ENCODE measurements at places on chromosomes 7 and 10.

DNA sequence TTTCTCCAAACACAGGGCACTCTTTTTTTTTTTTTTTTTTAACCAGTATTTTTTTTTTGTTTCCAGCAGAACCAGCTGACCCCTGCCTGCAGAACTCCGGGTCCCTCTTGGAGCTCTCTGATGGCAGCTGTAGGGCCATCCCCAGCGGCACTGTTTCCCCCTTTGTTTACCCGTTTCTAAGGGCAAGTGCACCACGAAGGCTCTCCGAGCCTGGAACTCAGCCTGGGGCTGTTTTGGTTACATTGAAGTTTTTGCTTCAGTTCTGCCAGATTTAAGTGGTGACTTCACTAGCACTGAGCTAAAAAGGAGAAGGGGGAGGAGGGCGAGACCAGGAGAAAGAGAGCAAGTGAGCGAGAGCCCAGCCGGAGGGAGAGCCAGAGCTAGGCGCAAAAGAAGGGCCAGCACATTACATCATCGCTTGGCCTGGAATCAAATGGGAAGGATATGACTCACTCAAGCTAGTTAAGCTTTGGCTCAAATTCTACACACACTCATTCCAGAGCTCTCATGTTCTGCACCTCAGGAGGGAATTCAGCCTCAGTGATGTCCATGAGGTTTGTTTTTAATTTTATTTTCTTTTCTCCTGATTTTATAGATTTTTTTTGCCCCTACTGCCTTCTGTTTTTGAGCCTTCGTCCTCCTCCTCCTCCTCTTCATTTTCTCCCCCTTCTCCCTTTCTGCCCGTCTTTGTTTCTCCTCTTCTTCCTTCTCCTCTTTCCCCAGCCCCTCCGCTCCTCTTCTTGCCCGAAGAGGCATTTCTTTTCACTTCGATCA, 272.3 kb downstream of the TRIL start:
- DNase-seq: no peak

DNA sequence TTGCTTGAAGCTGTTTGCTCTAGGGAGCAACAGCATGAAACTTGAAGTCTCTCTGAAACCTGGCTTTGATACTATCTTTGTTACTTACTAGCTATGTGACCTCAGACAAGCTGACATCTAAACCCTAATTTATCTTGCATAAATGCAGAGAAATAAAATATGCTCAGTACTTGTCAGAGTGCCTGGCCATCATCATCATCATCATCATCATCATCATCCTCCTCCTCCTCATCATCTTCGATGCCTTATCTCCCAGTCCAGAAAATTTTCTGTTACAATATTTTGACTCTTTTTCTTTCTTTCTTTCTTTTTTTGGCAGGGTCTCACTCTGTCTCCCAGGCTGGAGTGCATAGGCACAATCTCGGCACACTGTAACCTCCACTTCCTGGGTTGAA, 34.8 kb upstream of the TAX1BP1 start:
- DNase-seq: no peak

DNA sequence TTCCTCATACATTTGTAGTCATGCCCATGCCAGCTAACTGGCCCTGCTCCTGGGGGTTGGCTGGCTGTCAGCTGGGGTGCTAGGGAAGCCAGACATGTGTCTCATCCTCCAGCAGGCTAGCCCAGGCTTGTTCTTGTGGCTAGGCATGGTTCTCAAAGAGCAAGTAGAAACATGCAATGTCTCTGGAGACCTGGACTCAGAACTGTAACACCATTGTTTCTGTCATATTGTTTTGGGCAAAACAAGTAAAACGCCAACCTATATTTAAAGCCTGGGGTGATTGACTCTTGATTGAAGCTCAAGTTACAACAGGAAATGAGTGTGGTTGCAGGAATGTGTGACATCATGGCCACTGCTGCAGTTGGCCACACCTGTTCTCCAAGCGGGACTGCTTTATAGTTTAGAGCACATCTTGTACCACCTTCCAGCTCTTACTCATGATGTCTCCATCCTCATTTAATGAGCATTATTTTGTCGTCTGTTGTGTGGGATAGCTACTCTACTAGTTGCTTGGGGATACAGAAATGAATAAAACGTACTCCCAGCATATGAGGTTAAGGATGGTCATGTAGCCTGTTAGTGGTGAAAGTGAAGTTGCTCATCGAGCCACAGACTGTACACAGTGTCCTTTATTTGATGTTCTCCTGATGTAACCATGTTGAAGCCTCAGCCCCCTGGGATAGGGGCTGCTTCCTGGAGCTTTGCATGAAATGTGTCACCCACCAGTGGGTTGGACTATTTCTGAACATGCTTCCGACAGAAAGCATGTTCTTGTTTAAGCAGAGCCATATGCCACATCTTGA, 168.4 kb downstream of the SORCS3 start:
- DNase-seq: no peak

GRCh38 chr7:151351967-151352366, 10.4 kb downstream of the NUB1 start:
- peak; percentile 44 for DNase-seq

GRCh38 chr10:97349752-97350513, 15.4 kb upstream of the FRAT2 start:
- DNase-seq: no peak

DNA sequence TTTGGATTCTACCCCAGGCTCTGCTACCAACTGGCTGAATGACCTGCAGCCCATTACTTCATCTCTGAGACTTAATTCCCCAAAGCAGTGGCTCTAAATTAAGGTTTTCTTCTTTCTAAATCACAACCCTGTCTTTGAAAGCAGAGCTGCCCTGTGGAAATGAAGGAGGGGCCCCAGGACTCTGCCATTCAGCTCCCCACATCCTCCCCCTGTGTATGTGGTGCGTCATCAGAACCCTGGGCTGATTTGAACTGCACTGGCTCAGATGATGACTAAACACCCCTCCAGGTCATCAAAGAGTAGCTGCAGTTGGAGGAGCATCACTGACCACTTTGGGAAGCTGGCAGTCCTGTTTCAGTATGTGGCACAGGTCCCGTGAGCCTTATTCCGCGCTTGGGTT, 46.6 kb downstream of the BPGM start:
- no peak for DNase-seq

DNA sequence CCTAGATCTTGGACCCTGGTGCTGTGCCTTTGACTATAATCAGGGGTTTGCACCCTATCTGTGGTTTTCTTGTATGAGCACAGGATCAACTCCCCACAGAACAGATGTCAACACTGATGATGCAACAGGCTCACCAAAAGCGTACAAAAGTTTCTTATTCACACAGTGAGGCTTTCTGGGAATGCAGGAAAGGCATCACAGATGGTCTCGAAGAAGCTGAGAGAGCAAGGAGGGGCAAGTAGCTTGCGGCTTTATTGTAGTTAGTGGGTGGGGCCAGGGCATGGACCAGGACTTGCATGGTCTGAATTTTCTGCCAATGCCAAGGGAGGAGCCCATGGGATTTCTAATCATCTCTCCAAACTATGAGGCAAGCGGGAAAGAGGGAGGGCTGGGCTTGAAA, 46.2 kb downstream of the SEC61G start:
- DNase-seq: no peak

GRCh38 chr10:120458432-120458831, 1.4 kb downstream of the PLPP4 start:
- DNase-seq: no peak

DNA sequence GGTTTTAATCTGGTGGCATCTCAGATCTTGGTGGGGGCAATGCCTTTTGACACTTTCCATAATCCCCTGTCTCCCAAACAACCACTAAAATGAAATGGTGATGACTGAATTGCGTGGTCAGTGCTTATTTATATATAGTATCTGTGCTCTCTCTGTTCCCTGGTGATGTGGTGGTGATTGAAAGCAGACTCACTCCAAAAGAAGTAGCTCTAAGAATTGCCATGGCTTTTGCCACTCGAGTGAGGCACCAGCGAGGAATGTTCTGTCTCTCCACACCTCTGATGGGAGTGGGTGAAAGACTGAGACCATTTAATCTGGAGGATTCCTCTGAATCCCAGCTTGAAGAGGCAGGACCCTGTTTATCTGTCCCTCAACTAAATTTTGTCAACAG, 2.8 kb downstream of the DUSP5 start:
- DNase-seq: no peak

GRCh38 chr10:56547163-56547562, 186.1 kb upstream of the ZWINT start:
- DNase-seq: no peak

- no peak for DNase-seq
Measured at GRCh38 chr10:50291261-50291850, 40.0 kb upstream of the ASAH2 start.

GRCh38 chr7:156554488-156554887, 86.1 kb upstream of the RNF32 start:
- no peak for DNase-seq

DNA sequence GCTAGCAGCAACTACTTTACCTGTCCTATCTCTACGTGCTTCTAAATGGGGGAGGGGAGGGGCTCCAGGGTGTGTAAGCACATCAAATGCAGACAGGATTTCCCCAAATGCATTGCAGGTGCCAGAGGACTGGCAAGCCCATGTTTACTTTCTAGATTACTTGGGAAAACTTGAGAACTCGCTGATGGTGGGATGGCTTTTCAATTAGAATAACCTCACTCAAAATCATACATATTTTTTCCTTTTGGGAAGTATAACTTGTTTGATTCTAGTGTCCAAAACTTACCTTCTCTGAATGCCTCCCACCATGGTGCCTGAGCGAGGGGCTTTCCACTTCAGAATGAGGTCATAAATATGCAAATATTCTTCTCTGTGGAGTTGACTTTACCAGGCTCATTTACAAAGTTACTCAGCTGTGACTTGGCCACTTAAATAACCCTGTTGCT, 191.3 kb upstream of the RHOBTB1 start:
- no peak for DNase-seq

GRCh38 chr10:95278061-95278988, 12.5 kb downstream of the PDLIM1 start:
- DNase-seq: no peak

- DNase-seq: no peak
Measured at GRCh38 chr7:7829667-7830066, 111.3 kb upstream of the RPA3 start.

GRCh38 chr7:2218444-2218785, 14.3 kb downstream of the MAD1L1 start:
- DNase-seq: no peak

DNA sequence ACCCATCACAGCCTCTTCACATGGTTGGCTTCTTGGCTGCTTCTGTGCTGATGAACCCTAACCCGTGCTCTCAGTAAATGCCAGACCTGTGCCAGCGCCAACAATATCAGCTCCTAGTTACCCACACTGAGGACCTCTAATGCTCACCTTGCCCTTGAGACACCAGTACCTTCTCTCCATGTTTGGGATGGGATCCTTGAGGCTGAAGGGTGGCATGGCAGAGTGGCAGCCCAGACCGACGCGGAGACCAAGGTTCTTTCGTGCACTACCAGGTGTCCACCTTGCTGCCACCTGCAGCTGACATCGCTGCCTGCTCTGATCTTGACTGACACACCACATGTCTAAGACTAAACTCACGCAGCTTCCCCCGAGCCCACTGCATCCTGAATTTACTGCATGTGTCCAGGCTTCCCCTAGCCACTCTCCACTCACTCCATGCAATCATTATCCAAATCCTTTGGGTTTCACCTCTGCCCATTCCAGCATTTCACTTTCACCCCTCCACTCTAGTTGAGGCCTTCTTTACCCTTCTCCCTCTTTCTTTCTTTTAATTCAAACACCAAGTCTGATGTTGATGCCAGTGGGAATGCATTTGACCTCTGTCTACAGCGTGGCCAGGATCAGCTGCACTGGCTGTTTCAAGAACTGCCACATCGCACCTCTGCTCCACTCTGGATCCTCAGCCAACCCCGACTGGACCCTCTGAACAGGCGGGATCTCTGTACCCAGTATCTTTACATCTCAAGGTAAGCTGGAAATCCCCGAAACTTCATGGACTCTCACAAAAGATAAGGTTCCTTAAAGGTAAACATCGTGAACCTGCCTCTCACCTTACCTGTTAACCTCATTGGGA, 294.9 kb downstream of the GLRX3 start:
- DNase-seq: no peak

- no peak for DNase-seq
Measured at GRCh38 chr10:65291286-65291685, 1634.5 kb upstream of the LRRTM3 start.

DNA sequence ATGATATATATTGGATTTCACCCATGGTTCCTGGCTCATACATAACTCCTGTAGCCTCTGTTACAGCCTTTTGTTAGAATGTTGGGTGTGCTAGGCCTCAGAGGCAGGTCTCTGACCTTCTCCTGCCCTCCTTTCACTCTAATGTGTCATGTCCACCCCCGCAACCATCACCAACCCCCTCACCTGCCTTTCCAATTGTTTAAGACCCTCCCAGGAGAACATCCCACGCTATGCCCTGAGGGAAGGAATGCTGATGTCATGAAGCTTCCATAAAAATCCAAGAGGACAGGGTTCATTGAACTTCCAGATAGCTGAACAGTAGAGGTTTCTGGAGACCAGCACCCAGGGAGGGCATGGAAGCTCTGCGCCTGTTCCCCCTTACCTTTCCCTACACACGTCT, 30.8 kb upstream of the C10orf67 start:
- DNase-seq: no peak

DNA sequence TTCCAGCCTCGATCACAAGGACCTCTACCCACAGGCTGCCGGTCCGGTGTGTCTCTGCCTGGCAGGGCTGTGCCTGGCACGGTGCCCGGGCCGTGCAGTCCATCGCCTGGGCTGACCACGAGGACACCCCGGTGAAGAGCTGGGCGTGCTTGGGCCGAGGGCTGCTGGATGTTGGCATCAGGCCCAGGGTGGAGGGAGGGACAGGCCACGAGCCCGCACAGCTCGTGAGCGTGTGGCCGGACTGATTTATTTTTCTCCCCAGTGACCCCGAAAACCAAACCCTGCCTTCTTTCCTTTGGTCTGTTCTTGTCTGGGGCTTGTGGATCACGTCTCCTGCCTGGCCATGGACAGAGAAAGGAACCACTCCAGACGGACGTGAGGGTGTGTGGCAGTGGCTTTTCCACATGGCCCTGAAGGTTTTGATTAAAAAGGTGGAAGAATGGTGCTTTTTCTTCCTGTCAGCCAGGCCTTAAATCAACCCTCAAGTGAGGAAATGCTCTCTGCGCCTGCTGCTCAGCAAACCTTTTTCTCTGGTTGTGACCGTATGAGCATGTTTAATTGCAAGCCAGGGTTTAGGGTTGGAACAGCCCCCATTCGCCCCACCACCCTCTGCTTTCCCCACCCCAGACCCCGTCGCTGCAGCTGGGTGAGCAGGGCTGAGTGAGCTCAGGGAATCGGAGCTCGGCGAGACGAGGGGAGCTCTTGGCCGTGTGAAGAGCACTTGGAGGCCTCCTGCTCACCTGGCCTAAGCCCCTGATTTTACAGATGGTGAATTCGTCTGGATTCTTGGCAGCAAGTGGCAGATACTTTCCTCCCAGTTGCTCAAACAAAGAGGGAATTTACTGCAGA, 130.1 kb downstream of the RGS10 start:
- no peak for DNase-seq

- DNase-seq: no peak
Measured at GRCh38 chr10:69911613-69912528, 110.2 kb downstream of the COL13A1 start.

Data from activated effector memory CD4-positive, alpha-beta T cell treated with Interleukin-2 at 50 U/mL for 16 hours (primary cell).